ENCODE measurements at places on chromosomes 6 and 20.
A peak's percentile ranks its signal among the peaks of the same experiment; 100 is the strongest.

DNA sequence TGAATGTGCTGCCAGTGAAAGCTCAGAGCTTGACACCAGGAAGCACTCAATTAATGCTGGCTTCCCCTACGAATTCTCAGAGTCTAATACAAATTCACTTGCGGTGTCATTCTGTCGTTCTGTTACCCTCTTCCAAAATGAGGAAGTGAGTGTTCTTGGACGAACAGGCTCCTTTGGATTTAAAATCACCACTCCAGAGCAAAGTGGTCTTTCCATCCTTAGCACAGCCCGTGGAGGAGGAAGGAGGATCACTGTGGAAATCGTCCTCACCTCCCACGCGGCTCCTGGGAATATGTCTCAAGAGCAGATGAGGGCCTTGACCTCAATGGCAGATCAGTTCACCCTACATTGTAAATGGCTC lies 41.7 kb downstream of the RIOK1 start:
- no peak for DNase-seq

- no peak for DNase-seq
These were observed 230.8 kb downstream of the FOXA2 start for GRCh38 chr20:22353586-22353985.

DNA sequence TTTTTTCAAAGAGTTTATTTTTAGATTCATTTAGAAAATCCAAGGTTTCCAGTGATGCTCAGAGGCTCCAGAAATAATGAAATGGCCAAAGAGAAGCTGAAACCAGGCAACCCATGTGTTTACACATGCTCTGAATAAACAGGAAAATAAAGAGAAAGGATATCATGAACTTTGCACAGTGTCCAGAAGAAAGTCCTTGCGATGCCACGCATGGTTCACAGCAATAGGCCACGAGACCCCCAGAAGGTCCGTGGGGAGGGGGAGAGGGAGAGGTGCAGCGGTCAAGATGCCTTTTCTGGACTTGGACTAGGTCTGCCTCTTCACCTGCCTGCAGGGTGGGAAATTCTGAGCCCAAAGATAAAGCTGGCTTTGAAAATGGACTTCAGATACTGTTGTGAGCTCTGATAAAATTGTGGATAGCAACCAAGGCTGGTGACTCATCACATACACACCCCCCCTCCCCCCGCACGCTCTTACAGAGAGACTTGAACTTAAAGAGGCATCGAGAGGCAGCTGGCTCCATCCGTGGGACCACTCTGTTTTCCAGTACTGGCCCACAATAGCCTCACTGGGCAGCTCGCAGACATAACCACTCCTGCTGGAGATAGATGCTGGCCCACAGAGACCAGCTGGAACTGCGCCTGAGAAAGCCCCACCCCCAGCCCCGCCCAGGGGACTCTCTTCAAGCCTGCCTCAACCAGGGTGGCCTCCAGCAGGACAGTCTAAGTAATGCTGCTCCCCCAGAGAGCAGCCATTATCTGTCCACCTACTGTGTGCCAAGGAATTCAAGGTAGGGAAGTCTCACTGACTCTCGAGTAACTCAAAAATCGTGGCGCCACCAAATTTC lies 21.2 kb upstream of the NFATC2 start:
- DNase-seq, result no peak

DNA sequence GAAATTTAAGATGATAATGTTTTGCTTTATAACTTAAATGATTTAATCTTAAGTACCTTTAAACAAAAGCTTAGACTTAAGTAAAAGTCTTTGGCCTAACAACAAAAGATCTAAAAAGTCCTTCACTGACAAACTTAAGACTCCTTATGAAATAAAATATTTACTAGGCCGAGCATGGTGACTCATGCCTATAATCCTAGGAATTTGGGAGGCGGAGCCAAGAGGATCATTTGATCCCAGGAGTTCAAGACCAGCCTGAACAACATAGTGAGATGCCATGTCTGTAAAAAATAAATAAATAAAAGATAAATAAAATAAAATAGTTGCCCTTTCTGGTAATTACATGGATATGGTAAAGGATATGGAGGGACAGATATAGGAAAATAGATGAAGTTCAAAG lies 12.4 kb downstream of the KATNA1 start:
- DNase-seq, result no peak

GRCh38 chr6:90286884-90287488 lies 9.7 kb downstream of the BACH2 start:
- peak; percentile 28 for DNase-seq

GRCh38 chr6:103872678-103873077 lies 987.0 kb downstream of the HACE1 start:
- no peak for DNase-seq
